ENCODE measurements at places on chromosomes 2 and 18.

- no peak for DNase-seq
These were observed 124.2 kb downstream of the MRO start for GRCh38 chr18:50695431-50696176.

- DNase-seq: no peak
These were observed 69.2 kb downstream of the SLC40A1 start for GRCh38 chr2:189511210-189511959.

- DNase-seq: no peak
These were observed 129.7 kb downstream of the MAP4K4 start for GRCh38 chr2:101827246-101827645.

DNA sequence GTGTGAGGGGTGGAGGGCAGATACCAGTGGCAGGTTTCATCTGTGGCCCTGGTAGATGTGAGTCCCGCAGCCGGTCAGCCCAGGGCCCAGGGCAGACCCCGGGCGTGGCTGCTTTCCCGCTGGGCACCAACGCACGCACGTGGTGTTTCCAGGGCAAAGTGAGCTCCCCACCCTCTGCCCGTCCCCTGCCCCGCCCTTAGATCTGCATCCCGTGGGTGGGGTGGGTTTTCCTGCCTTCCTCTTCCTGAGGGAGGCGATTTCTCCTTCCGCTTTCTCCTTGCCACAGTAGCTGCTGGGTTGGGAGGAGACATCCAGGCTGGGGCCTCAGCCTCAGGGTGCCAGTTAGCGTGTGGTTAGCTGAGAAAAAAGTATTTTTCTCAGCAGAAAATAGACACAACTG is 49.6 kb downstream of the ODC1 start:
- no peak for DNase-seq

GRCh38 chr2:217231212-217231611 is 371.3 kb upstream of the TNP1 start:
- no peak for DNase-seq

GRCh38 chr2:68726608-68727367 is 7.8 kb upstream of the ARHGAP25 start:
- no peak for DNase-seq

- no peak for DNase-seq
These were observed 5.8 kb upstream of the MTA3 start for GRCh38 chr2:42562474-42563144.

- no peak for DNase-seq
These were observed 17.7 kb downstream of the SPDYA start for GRCh38 chr2:28828382-28828781.

DNA sequence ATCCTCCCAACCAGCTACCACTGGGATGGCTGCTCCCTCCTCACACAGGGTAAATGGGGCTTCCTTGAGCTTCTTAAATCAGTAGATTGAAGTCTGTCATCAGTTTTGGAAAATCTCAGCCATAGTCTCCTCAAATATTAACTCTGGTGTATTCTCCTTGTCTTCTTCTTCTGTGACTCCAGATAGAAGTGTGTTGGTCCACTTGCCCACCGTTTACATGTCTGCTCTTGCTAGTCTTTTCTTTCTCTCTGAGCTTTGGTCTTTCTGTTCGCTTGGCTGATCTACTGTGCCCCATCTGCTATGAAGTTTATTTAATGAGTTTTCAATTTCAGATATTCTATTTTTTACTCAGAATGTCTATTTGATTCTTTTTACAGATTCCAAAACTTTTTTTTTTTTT is 281.7 kb upstream of the HDAC4 start:
- DNase-seq: no peak

DNA sequence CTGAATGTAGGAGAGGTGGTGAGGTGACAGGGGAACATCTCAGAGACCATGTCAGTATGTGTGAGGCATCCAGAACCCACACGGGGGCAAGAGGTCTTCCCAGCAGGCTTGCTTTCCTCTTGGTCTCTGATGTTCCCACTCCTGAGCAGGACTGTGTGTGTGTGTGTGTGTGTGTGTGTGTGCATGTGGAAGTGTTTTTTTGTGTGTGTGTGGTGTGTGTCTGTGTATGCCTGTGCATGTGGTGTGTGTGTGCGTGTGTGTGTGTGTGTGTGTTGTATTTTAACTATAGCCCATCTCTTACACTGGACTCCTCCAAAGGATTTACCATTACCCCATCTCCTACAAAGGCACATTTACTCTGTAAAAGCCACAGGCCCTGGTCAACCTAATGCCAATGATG is 40.4 kb downstream of the SLC4A5 start:
- no peak for DNase-seq

DNA sequence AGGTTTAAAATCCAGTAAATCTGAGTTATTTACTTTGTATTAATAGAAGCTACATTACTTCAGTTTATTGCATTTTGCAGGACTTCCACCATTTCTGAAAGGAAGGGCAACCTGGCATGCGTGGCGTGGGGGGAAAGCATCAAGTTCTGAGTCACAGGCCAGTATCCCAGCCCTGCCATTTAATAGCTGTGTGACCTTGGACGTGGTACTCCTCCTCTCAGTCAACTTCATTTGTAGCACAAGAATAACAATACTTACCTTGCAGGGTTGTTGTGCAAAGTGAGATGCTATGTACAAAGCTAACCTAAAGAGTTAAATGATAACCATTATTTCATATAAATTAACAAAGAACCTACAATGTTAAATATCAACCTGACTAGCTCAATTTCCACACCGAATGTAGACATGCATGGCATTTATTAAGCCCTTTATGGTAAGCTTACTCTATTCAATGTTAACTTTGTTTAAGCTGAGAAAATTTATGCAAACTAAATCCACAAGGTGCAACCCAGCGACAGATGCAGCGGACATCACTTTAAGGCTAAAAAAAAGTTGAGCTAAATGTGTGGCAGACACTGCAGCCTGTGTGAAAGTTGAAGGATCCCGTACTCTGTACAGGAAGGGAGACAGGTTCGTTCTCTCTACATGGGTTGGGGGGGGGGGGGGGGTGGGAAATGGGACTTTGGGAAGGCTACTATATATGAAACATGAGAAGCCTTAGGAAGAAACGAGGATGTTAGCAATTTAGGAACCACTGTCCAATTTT is 17.2 kb upstream of the STPG4 start:
- DNase-seq: no peak

DNA sequence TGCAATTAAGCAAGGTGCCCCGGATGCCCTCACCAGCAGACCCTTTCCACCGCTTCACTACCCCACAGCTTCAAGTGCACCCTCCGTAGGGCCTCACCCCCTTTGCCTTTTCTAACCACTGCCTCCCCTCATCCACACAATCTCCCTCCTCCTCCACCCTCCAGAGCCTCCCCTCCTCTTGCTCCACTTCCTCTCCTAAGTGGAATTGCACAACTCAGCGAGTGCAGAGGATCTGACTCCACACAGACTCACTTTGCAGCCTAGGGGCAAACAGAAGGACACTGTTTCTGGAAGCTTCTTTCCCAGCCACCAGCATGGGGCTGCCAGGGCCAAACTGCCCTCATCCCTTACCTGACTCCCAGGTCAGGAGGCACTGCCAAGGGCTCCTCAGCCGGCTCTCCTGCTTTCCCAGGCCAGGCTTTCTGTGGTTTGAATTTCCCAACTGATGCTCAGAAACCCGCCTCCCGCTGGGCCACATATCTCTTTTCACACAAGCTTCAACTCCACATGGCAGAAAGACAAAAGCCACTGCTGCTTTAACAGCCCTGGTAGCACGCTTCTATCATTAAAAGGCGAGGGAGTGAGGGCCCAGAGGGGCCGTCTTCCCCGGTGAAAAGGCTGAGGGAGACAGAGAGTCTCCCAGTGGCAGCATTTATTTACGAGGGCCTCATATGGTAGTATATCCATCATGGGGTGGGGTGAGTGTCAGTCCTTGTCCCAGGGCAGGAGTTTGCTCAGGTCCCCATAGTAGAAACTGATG is 74.7 kb upstream of the MGAT4A start:
- DNase-seq: no peak

- DNase-seq: no peak
These were observed 10.4 kb downstream of the APOB start for GRCh38 chr2:21033237-21034155.

DNA sequence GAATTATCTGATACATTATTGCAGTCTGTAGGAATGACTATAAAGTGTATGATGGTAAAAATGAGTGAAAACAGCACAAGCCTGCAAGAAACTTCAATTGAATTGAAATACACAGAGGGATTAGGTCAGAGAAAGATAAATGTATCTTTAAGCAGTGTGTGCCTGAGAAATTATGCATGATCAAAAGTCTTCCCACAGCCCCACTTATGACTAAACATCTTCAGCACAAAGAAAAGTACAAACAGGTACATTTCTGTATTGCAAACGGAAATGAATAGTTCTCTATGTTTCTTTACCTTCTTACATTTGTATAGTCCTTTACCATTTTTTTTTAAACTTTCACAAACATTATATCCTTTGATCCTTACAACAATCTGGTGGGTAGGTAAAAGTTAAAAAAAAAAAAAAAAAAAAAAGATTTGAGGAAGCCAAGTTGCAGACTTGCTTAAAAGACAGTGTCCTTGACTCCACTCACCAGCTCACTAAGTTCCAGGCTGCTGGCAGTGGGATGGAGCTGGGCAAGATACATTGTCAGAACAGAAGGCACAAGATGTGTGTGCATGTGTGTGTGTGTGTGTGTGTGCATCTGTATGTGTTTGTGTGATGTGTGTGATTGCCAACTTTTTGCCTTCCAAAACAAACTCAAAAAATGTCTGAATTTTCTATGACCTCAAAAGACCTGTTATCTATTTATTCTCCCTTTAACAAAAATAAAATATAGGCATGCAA is 423.7 kb upstream of the ACVR2A start:
- DNase-seq: no peak

DNA sequence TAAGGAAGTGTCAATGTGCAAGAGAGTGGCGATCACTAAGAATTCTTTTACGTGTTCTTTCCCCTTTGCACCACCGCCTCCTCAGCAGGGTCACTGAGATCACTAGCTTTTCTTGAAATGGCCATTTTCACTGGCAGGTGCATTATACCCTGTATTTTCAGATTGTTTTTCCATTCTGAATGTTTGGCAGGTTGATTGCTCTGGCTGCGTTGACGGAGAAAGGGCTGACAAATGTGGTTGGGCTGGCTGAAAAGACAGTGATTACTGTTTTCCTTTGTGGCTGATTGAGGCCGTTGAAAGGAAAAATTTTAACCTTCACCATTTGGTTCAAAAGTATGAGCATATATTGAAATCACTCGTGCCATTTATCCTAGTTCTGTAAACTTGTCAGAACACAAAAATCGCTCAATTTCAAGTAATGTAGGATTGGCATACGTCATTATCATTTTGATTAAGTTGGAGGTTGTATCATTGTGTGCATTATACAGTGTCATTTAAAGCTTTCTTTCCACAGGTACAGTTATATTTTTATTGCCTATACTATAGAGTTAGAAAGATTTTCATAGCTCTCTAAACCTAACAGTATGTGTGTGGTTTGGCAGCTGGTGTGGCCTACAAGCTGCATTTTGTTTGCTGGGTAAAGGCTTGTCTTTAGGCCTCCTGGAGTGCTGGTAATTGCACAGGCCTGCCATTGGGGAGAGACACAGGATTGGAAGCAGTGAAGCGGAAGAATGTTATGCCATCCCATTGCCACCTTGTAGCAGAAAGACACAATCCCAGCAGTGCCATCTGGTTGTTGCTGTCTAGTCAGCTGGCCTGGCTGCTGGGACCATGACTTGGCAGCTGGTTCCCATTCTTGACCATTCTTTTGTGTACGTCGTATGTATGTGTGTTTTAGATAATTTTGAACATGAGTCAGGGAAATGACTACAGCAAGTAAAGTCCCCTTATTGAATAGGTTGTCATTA is 36.7 kb downstream of the DYNC1I2 start:
- no peak for DNase-seq

DNA sequence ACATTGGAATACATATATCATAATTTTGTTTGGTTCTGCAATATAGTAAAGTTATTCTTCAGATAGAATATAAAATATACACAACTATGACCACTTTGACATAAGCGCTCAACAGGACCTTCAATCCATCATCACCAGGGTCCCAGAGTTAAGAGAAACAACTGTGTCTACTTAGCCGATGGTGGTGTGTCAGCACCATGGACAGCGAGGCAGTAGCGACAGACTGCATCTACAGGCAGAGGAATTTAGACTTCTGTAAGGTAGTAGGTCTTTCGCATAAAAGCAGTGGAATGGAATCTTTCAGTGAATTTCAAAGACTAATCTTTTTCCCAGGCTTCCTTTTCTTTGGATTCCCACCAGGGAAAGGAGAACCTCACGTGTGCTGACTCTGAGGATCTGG is 20.5 kb upstream of the LRPPRC start:
- no peak for DNase-seq

- DNase-seq: no peak
These were observed 434.7 kb downstream of the GRB14 start for GRCh38 chr2:164186591-164186990.

DNA sequence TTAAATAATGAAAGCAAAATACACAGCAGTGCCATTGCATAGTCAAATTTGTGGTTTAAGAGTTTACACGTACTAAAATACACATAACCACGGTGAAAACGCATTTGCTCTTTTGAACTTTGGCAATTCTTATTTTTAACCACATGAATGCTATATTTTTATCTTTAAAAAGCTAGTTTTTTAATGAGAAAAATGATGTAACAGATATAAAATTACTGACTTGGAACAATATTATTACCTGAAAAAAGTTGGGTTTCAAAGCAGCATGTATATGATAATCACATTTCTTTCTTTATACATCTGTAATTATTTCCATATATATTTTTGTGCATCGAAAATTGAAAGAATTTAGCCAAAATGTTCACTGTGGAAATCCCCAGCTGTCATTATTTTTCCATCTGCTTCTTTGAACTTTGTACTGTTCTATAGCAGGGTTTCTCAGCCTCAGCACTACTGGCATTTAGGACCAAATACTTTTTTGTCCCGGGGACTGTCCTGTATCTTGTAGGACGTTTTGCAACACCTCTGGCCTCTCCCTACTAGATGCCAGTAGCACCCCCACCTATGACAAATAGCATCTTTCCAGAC is 75.9 kb upstream of the CAB39 start:
- no peak for DNase-seq

DNA sequence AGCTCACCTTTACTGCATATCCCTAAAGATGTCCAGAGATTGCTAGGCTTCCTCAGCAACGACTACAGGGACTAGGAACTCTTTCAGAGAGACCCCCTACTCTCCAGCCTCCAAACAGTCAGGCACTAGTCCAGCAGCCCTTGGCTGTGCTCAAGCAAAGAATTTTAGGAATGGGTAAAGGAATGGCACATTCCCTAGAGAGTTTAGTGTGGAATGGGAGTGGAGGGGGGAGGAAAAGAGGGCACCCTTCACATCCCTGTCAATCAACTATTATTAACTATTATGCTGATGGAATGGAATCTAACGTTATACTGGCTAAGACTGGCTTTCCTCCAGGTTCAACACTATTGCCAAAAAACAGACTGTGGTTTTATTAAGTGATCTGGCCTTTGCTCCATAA is 64.8 kb downstream of the IKZF2 start:
- no peak for DNase-seq

GRCh38 chr2:75525434-75526310 is 35.1 kb downstream of the EVA1A start:
- DNase-seq: no peak

- DNase-seq: no peak
These were observed 35.4 kb upstream of the DARS1 start for GRCh38 chr2:136020831-136021230.

Data from RWPE2 (cell line).